ENCODE measurements at places on chromosomes 2 and 18.
A peak's percentile ranks its signal among the peaks of the same experiment; 100 is the strongest.

GRCh38 chr18:55356815-55357214 is 231.2 kb downstream of the TCF4 start:
- H3K27ac ChIP-seq, result no peak overlapping the region
- H3K36me3 ChIP-seq, result no peaks in the 10 kb centered on the region
- H3K4me1 ChIP-seq, result no peaks in the 10 kb centered on the region
- H3K4me3 ChIP-seq, result no peak overlapping the region
- H3K27me3 ChIP-seq, result no peaks in the 10 kb centered on the region

- no peaks in the 10 kb centered on the region for H3K4me1 ChIP-seq
- no peaks in the 10 kb centered on the region for H3K36me3 ChIP-seq
- no peak overlapping the region for H3K27ac ChIP-seq
- no peak overlapping the region for H3K4me3 ChIP-seq
These were observed 227.6 kb downstream of the SEPTIN10 start for GRCh38 chr2:109386004-109386695.

- H3K36me3 ChIP-seq, result peaks cover 18% of the 10 kb centered on the region
- no peak overlapping the region for H3K4me3 ChIP-seq
- no peak overlapping the region for H3K27ac ChIP-seq
- no peaks in the 10 kb centered on the region for H3K27me3 ChIP-seq
These were observed 8.5 kb downstream of the SUCLG1 start for GRCh38 chr2:84450288-84451227.

DNA sequence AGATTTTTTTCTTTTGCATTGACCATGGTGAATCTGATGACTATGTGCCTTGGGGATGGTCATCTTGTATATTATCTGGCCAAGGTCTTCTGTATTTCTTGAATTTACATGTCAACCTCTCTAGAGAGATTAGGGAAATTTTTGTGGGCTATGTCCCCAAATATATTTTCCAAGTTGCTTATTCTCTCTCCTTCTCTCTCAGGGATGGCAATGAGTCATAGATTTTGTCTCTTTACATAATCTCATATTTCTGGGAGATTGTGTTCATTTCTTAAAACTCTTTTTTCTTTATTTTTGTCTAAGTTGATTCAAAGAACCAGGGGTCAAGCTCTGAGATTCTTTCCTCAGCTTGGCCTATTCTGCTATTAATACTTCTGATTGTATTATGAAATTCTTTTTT is 9.9 kb downstream of the GKN2 start:
- DNase-seq, result no peak
- H3K4me3 ChIP-seq, result no peak overlapping the region
- H3K36me3 ChIP-seq, result no peaks in the 10 kb centered on the region
- H3K4me1 ChIP-seq, result peaks cover 6% of the 10 kb centered on the region
- H3K27ac ChIP-seq, result no peak overlapping the region
- H3K27me3 ChIP-seq, result peaks cover 82% of the 10 kb centered on the region

- no peak for DNase-seq
- H3K4me1 ChIP-seq, result no peaks in the 10 kb centered on the region
- no peaks in the 10 kb centered on the region for H3K36me3 ChIP-seq
- no peak overlapping the region for H3K27ac ChIP-seq
These were observed 17.0 kb upstream of the C1QL2 start for GRCh38 chr2:119175517-119175916.

- H3K27ac ChIP-seq, result no peak overlapping the region
- no peak for DNase-seq
- no peak overlapping the region for H3K4me3 ChIP-seq
- no peaks in the 10 kb centered on the region for H3K4me1 ChIP-seq
- H3K36me3 ChIP-seq, result no peaks in the 10 kb centered on the region
- H3K27me3 ChIP-seq, result peaks cover 7% of the 10 kb centered on the region
These were observed 130.0 kb upstream of the PXDN start for GRCh38 chr2:1874101-1874865.

GRCh38 chr2:181752301-181752700 is 72.0 kb upstream of the NEUROD1 start:
- DNase-seq, result no peak
- H3K4me3 ChIP-seq, result no peak overlapping the region
- no peak overlapping the region for H3K27ac ChIP-seq

DNA sequence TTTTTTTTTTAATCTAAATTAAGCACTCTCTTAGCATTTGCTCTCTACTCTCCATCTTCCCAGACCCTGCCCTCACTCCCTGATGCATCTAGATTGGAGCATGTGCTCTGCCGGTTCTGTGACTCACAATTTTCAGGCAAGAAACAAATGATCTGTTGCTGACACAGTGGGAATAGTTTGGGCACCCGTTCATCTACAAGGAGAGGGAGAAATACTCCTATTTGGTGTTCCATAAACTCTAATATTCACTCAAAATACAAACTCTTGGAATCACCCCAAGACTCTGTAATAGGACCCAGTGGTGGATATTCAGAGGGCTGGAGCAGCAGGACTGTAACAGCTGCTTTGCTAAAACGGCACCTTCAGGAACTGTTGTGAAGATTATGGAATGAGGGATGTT is 37.1 kb upstream of the LINC00305 start:
- no peak overlapping the region for H3K27ac ChIP-seq
- no peaks in the 10 kb centered on the region for H3K36me3 ChIP-seq
- no peaks in the 10 kb centered on the region for H3K27me3 ChIP-seq
- no peak for DNase-seq

- no peak overlapping the region for H3K4me3 ChIP-seq
- peaks cover 46% of the 10 kb centered on the region for H3K27me3 ChIP-seq
- H3K36me3 ChIP-seq, result peaks cover 3% of the 10 kb centered on the region
- DNase-seq, result no peak
These were observed 180.9 kb upstream of the TWIST2 start for GRCh38 chr2:238667008-238667407.

GRCh38 chr18:79476918-79477571 is 81.3 kb downstream of the NFATC1 start:
- H3K4me3 ChIP-seq, result no peak overlapping the region
- H3K4me1 ChIP-seq, result no peaks in the 10 kb centered on the region
- peaks cover 13% of the 10 kb centered on the region for H3K36me3 ChIP-seq
- DNase-seq, result no peak
- no peaks in the 10 kb centered on the region for H3K27me3 ChIP-seq
- H3K27ac ChIP-seq, result peak overlapping the region; percentile 80

- H3K36me3 ChIP-seq, result peaks cover 4% of the 10 kb centered on the region
- no peak overlapping the region for H3K27ac ChIP-seq
- H3K27me3 ChIP-seq, result peaks cover 12% of the 10 kb centered on the region
- H3K4me1 ChIP-seq, result no peaks in the 10 kb centered on the region
These were observed 173.0 kb upstream of the REV1 start for GRCh38 chr2:99662761-99663341.

GRCh38 chr2:176751314-176752227 is 461.0 kb upstream of the HNRNPA3 start:
- DNase-seq, result no peak
- H3K4me1 ChIP-seq, result no peaks in the 10 kb centered on the region
- peaks cover 30% of the 10 kb centered on the region for H3K27me3 ChIP-seq
- no peaks in the 10 kb centered on the region for H3K36me3 ChIP-seq
- H3K4me3 ChIP-seq, result no peak overlapping the region

GRCh38 chr2:148577845-148578492 is 66.6 kb upstream of the EPC2 start:
- no peaks in the 10 kb centered on the region for H3K4me1 ChIP-seq
- no peak overlapping the region for H3K27ac ChIP-seq
- no peak overlapping the region for H3K4me3 ChIP-seq
- peaks cover 29% of the 10 kb centered on the region for H3K27me3 ChIP-seq
- no peaks in the 10 kb centered on the region for H3K36me3 ChIP-seq

DNA sequence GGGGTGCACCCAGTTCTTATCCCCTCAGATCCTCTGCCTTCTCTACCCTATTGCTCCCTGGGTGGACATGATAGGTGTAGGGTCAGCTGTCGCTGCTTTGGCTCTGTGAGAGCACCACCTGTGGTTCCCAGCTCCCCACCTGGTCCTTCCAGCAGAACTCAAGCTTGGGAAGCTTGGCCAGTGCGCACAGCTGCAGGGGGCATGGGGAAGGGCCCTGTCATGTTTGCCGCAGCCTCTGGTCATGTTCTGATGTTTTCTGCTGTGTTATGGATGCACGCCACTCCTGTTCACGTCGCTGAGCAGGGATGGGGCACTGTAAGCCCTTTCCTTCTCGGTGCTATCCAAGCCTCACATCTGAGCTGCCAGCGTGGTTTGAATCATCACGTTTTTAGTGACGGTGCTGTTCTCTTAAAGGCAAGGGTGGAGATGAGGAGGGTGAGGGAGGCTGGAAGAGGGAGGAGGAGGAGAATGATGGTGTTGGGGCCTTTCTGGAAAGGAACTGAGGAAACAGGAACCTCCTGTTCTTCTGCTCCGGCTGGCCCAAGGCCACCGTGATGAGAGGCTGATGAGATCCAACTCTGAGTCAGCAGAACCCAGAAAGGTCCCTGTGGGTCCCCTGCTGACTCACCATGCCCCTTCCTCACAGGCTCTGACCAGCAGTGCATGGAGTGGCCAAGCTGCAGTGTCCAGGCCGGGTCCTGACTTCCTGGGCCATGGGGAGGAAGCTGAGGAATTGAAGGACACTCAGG is 78.0 kb downstream of the LIPG start:
- no peak overlapping the region for H3K4me3 ChIP-seq
- peaks cover 20% of the 10 kb centered on the region for H3K27me3 ChIP-seq
- no peak for DNase-seq
- H3K4me1 ChIP-seq, result no peaks in the 10 kb centered on the region
- H3K27ac ChIP-seq, result no peak overlapping the region

GRCh38 chr2:78734221-78734620 is 291.3 kb upstream of the REG3G start:
- H3K27me3 ChIP-seq, result no peaks in the 10 kb centered on the region
- H3K4me1 ChIP-seq, result no peaks in the 10 kb centered on the region
- no peaks in the 10 kb centered on the region for H3K36me3 ChIP-seq
- H3K4me3 ChIP-seq, result no peak overlapping the region
- no peak for DNase-seq

- H3K4me1 ChIP-seq, result peaks cover 9% of the 10 kb centered on the region
- no peak overlapping the region for H3K27ac ChIP-seq
- H3K36me3 ChIP-seq, result peaks cover 2% of the 10 kb centered on the region
These were observed 68.3 kb downstream of the CD28 start for GRCh38 chr2:203774760-203775159.

Data from central memory CD8-positive, alpha-beta T cell (primary cell).